ENCODE measurements at places on chromosomes 2 and 18. TPM values are rescaled to one million over a fixed set of nuclear protein-coding genes. Genes with fewer than 3 reads are reported as not detected.

GRCh38 chr2:58289029-58289428 lies 47.9 kb upstream of the FANCL start:
- peak; percentile 83 for DNase-seq

DNA sequence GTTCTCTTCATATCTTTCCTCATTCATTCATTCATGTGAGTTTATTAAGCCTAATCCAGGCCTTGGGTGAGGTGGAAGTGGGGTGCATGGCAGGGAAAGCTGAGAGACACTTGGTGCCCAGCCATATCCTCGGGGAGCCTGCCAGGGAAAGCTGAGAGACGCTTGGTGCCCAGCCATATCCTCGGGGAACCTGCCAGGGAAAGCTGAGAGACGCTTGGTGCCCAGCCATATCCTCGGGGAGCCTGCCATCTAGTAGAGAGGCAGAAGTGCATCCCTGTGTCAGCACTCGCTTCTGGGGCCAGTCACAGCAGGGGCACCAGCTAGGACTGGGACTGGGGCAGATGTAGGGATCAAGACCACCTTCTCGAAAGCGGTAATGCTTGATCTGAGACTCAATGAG lies 39.4 kb downstream of the DDX18 start:
- no peak for DNase-seq

DNA sequence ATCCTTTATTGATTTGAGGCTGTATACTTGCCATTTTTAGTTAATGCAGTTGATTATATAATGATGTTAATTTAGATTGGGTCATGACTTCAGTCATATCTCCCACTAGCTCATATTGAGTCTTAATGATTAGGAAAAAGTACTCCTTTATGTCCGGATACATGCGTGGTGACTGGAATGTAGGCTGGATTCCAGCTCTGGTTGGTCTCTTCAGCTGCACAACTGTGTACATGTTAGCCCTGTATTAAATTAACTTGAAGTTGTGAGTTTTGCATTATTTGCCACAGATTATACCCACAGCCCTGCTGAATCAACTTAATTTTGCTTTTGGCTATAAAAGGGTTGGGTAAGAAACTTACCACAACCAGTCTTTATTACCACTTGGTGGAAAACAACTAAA lies 22.5 kb downstream of the MOB4 start:
- no peak for DNase-seq

WDR33 gene
- total RNA-seq: 20.1 TPM

DNA sequence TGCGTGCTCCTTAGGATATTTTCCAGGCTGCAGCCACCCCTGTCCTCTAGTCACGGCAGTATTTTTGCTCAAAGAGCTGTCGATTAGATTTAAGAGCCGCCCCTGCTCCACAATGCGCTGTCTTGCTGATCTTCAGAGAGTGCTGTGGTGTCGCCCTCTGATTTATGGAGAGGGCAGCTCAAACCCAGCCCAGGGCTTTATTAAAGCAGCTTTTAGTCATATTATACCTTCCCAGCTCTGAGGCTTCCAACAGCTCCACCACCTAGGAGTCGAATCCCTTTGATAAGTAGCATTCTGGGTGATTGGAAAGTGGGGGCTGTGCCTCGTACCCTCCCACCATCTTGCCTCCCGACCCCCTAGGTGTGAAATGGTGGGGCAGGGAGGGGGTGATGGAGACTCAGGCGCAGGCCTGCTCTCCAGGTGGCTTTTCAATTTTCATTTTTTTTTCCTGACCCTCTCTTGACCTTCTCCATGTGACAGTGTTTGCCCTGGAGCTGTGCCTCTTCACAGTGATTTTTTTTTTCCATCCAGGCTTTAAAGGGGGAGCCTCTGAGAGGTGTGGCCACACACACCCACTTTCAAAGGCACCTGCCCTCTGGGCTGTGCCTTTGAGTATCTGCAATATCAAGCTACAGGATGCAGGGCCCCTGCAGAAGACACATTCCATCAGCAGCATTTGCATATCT lies 53.1 kb upstream of the NRP2 start:
- DNase-seq: no peak

GRCh38 chr2:26577442-26578112 lies 63.6 kb downstream of the CIB4 start:
- peak; percentile 53 for DNase-seq

NXPH2 gene
- total RNA-seq: 0.14 TPM

DNA sequence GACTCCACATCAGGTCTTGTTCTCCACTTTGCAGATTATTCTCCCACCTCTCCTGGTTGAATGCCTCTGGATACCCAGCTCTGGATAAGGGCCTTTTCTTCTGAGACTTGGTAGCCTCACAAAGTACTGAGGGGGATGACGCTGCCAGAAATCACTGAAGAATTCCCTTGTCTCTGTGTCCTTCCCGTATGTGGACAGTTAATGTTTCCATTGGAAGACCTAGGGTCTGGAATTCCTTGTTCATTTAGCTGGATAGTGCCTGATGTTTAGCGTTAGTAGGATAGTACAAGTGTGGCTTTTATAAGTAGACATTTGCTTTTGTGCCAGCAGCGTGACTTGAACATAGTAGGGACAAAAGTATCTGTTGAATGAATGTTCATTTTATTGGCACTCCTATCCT lies 76.9 kb downstream of the CLHC1 start:
- no peak for DNase-seq

- DNase-seq: no peak
Observed at GRCh38 chr18:29012364-29012763, 835.4 kb upstream of the CDH2 start.

DNA sequence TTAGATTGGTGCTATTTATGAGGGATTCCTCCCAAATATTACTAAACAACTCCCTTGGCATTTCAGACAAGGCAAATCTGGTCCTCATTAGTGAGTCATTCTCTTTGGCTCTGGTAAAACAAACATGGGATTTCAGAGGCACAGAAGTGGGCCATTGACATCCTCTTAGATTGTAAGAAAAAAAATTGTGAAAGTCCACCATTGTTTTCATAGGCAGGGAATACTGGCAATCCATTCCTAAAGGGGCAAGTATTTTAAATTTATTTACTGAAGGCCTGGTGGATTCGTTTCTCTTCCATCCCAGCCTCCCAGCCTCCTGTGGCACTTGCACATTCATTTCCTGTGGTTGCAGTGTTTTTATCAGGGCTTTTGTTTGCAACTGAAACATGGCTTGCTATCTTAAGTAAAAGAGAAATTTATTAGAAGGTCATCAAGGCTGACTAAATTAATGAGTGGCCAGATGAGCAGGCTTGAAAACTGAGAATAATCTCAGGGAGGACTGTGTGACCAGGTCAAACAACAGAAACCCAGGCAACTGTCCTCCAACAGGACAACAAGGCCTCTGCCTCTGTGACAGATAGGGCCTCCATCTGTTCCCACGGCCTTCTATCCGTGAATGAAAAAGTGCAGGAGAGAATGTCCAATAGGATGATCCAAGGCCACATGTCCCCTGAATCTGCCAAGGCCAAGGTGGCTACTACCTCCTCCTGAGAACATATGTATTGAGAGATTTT lies 23.1 kb upstream of the TNFAIP6 start:
- DNase-seq: peak; percentile 79

DNA sequence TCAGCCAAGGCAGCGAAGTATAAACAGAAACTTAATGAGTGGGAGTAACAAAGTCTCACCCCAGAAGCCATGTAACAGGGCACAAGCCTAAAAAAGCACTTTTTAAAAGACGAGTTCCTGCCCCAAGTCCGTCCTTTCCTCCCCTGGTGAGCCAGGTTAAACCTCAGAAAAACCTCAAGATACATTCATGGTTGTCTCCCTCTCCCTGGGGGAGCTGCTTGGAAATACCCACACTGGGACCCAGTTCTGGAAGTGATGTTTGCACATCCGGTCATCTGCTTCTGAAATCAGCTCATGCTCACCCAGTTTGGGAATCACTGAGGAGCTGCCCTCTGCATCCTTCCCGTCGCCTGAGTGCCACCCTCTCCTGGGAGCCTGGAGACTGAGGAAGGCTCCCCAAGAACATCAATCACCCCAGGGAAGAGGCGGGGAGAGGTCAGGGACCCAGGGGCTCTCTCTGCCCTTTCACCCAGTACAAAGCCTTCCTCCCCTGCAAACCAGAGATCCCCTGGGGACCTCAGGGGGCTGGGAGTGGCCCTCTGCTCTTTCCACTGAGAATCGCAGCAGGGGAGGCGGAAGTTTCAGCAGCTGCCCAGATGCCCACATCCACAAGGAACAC lies 150.6 kb upstream of the AGAP1 start:
- DNase-seq: no peak

DLGAP1 gene
- total RNA-seq: not detected

ST6GAL2 gene
- total RNA-seq: 1.6 TPM

GRCh38 chr2:230172852-230173251 lies 46.9 kb downstream of the SP110 start:
- no peak for DNase-seq

- no peak for DNase-seq
Observed at GRCh38 chr2:118457951-118458350, 369.7 kb downstream of the INSIG2 start.

DNA sequence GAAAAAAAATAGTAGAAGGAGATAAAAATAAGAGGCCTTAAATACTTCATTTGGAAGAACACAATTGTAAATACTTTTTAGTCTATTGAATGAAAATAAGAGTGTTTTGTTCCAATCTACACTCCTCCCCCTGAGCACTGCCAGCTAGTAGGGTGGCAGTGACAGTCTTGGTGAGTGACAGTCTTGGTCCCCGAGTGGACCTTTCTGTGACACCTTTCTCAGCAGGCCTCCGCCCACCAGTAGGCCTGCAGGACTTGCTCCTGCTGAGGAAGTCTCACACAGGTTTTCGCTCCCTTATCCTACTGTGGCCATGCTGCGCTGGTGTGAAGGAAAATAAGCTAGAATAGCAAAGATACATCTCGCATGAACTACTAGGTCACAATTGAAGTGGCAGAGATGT lies 666.8 kb downstream of the NR4A2 start:
- no peak for DNase-seq

GRCh38 chr2:60294901-60295635 lies 258.4 kb downstream of the BCL11A start:
- peak; percentile 6 for DNase-seq

TAF4B gene
- 4.7 TPM for total RNA-seq

GRCh38 chr2:162945785-162946184 lies 107.2 kb upstream of the KCNH7 start:
- no peak for DNase-seq

DNA sequence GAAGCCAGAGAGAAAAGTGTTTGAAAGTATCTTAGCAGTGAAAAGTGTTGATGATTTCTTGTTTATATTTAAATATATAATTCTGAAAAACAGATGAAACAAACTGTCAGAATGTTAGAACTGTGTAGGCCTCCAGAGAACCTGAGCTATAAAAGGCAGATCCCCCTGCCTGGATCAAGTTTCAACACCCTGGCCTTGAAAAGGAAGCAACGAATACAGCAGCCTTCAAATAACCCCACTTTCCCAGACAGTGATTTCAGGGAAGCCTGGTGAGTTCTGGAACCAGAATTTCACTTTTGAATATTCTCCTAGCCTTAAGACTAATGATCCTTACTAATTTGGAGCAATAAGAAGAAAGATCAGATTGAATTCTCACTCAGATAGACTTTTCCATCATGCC lies 13.3 kb upstream of the TRIM43 start:
- DNase-seq: no peak

ZNF521 gene
- total RNA-seq: 19.9 TPM

- DNase-seq: peak; percentile 35
Observed at GRCh38 chr2:144274131-144274530, 245.8 kb downstream of the ZEB2 start.

- DNase-seq: no peak
Observed at GRCh38 chr18:39618265-39619003, 2052.8 kb upstream of the CELF4 start.

DNA sequence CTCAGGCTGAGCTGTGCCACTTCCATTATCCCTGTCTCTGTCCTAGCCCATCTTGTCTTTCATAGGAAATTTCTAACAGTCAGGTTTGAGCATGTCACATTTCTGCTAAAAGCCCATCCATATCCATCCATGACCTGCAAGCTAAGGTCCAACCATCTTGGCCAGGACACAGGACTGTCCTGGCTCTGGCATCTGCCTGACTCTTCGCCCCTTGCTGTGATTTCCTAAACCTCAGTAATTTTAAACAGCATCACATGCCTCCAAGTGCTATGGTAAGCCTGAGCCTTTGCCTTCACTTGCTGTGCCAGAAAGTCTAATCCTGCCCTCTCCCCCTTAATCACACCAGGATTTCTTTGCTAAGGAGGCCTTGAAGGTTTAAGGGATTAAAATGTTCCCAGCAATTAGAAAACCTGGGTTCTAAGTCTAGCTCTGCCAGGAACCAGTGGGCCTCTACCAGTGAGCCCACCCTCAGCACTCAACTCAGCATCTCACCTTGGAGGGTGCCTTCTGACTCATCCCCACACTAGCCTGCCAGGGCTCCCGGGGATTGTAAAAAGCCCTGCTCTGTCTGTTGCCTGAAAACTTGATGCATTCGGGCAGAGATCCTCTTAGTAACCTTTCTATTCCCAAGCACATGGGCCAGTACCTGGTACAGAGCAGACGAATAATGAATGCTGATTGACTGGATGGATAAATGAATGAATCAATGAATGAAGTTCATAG lies 411.0 kb downstream of the LRATD1 start:
- no peak for DNase-seq

- no peak for DNase-seq
Observed at GRCh38 chr18:40738321-40738880, 1216.6 kb upstream of the PIK3C3 start.

DNA sequence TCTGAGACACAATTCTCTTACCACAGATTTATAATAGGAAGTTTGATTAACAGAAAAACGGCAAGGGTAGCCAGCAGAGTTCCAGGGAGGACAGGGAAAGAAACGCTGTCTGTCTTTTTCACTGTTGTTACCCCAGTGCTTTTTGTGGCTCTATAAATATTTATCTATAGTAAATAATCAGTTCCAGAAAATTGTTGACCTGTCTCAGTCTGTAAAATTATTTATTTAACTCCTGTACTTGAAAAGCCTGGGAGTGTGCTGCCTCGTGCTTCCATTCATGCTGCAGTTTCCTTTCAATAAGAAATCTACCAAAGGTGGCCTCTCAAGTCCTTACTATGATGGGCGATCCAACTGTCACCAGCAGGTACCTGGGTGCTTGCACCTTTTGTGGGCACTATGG lies 102.9 kb downstream of the ETAA1 start:
- DNase-seq: no peak
